Natural killer cell treated with Interleukin-12 subunit alpha and Interleukin-12 subunit beta and Interleukin-15 and Interleukin-18, amount 100 ng/mL, for 72 hours (primary cell): ENCODE measurements at places on chromosomes 13 and 19.
A peak's percentile ranks its signal among the peaks of the same experiment; 100 is the strongest.

GRCh38 chr13:21749410-21749809, 78.5 kb downstream of the FGF9 start:
- no peak for DNase-seq

DNA sequence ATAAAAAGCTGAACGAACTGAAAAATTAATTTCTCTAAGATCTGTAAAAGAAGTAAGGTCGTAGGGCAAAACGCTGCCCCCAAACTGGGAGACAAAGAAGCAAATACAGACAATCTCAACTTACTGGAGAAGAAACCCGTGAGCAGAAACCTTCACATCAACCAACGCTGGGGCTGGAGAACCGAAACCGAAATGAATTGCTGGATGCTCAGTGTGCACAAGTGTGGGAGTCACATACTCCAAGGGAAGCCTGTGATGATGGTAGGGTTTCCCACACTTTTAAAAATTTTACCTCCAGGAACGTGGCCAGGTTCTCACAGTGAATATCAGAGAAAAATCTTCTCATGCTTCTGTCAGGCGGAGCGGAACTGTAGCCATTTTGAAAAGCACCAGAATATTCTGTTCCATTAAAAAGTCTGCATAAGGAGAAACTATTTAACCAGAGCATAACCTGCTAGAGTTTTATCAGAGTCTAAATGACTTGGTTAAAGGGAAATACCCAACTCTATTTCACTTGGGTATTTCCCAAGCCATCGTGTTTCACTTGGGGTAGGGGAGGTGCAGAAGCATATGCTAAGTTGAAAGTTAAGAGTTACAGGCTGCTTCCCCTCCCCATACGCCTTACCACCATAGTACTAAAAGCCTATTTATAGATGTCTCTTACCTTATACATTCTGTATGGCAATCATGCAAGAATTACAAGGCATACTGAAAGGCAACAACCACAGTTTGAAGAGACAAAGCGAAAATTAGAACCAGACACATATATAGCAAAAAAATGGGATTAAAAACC, 110.5 kb upstream of the SLITRK1 start:
- no peak for DNase-seq

GRCh38 chr13:108082481-108082880, 132.9 kb downstream of the LIG4 start:
- DNase-seq, result no peak

DNA sequence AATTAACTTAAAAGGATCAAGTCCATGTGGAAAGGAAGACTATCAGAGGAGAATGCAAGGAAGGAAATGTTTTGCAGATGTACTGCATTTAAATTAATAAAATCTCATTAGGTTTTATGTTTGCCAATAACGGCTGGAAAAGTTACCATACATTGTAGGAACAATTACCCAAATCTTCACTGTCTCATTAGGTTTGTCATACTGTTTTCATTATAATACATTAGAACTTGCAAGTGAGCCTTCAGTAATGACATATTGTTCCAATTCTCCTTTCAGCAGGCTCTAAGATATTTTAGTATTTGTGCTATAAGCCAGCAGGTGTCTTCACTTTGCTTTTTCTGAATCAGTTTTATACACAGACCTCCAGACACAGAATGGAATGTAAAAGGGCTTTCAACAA, 661.6 kb upstream of the KLHL1 start:
- DNase-seq, result no peak

DNA sequence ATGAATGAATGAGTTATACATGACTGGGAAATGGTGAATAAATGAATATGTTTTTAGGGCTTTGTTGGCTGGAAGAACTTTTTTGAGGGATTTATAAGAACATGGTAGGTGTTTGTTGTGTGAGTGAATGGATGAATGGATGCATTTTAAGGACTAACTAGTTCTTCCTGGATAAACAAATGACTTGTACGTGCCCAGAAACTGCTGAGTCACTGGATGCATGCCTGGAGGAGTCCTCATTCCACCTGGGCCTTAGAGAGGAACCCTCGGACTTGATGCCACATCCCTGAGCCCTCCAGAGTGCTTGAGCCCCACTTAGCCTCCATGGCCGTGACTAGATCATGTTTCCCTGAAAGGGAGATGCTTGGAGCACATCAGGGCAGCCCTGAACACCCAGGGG, 153.4 kb downstream of the DPF1 start:
- DNase-seq, result no peak

DNA sequence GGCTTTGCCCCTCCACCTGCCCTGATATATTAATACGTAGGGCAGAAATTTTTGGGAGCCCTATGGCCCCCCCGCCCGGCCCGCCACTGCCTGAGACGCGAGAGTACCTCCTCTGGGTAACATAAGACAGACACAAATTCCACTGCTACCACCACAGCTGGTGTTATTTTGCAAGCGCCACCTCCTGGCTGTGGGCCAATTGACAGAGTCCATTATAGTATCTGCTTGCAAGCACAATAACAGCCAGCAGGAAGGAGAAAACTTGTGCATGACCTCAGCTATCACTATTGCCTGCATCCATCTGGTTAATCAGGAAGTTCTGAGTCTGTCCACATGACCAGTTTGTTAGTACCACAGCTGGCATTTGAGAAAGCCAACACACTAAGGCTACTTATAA, 25.3 kb upstream of the OR10H2 start:
- DNase-seq, result no peak

DNA sequence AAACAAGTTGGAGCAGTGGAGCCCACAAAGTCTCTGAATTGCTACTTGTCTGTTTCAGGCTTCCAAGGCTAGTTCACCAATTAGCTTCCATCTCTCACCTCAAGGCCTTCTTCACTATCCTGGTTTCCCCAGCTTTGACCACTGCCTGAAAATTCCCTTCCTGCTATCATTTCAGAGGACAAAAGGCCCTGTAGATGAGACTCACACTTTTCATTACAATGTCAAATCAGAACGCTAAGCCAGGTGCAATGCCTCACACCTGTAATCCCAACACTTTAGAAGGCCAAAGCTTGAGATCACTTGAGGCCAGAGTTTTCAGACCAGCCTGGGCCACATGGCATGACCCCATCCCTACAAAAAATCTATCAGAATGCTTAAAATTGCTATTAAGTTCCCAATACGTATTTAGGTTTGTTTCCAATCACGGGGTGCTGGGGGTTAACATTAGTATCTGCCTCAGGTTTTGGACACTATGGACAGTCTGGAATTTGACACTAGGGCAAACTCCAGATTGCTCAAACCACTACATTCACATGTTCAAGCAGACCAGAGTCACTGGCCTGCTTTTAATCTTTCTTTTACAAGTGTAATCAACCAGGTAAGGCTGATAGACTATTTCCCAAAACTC, 5.5 kb downstream of the TPT1 start:
- DNase-seq, result no peak

- no peak for DNase-seq
Observed at GRCh38 chr13:36882829-36883390, 37.1 kb downstream of the SMAD9 start.

DNA sequence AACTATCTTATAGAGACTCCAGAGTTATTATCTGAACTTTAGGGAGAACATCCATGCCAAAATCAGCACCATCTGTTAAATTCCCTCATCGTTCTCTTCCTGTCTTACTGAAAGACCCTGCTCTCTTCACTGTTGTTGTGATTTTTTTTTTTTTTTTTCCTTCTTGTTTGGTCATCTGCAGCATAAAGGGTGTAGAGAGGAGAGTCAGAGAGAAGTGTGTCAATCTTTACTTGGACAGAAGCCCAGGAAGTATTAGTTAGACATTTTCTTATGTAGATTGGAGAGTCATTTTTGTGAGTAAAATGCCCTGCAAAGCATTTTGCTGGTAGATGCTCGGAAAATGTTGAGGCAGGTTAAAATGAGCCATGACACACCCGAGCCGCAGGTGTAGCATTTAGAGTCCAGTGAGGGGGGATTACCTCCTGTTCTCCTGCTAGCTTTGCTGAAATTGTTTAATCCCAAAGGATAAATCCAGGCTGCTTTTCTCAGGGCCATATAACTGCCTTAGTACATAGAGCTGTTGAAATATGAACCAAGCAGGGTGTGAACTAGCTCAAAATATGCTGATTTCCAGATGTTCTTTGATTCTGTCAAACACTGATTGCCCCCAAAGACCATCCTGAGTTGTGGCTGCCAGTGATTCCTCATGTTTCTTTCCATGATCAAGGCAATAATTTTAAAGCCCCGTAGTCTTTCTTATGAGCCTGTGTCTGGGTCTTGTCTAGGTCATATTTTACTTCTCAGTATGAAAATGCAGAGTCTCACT, 143.5 kb downstream of the DCT start:
- DNase-seq, result no peak

- DNase-seq, result no peak
Observed at GRCh38 chr19:50490991-50491472, 14.4 kb upstream of the GARIN5A start.

GRCh38 chr13:113169277-113170272, 11.1 kb downstream of the PROZ start:
- DNase-seq, result no peak

GRCh38 chr19:58558623-58559274, 338 bp upstream of the UBE2M start:
- DNase-seq, result peak; percentile 99

DNA sequence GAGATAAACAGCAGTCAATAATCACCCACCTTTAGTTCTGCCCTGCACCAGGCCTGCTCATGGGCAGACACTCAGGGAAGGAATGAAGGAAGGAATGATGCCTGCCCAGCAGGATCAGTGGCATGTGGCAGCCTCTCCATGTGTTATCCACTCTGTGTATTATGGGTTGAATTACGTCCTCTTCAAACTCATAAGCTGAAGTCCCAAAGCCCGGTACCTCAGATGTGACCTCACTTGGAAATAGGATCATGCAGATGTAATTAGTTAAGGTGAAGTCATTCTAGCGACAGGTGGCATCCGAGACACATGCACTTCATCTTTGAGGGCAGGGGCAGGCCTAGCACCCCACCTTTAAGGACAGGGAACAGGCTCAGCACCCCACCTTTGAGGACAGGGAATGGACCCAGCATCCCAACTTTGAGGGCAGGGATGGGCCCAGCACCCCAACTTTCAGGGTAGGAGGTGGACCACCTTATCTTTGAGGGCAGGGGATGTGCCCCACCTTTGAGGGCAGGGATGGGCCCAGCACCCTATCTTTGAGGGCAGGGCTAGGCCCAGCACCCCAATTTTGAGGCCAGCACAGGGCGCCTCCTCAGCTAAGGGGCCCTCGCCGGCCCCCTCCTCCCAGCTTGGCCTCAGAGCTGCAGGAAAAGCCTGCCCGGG, 127.6 kb downstream of the URI1 start:
- DNase-seq, result no peak

GRCh38 chr13:80574113-80574850, 233.4 kb upstream of the SPRY2 start:
- no peak for DNase-seq

GRCh38 chr19:47697863-47698609, 15.2 kb upstream of the EHD2 start:
- DNase-seq, result no peak

DNA sequence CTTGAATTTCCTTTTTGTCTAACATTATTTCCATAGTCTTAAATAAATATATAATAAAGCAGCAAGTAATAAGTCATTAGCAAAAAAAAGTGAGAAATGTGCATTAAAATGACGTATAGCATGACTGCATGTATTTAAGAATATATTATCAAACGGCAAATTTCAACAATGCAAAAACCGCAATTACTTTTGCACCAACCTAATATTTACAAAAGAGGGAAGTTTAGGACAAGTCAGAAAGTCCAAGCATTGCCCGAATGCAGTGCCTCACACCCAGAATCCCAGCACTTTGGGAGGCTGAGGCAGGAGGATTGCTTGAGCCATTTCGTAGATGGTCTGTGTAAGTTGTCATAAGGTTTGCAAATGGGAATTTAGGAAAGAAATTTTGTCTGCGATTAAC, 10.2 kb upstream of the NAXD start:
- no peak for DNase-seq

DNA sequence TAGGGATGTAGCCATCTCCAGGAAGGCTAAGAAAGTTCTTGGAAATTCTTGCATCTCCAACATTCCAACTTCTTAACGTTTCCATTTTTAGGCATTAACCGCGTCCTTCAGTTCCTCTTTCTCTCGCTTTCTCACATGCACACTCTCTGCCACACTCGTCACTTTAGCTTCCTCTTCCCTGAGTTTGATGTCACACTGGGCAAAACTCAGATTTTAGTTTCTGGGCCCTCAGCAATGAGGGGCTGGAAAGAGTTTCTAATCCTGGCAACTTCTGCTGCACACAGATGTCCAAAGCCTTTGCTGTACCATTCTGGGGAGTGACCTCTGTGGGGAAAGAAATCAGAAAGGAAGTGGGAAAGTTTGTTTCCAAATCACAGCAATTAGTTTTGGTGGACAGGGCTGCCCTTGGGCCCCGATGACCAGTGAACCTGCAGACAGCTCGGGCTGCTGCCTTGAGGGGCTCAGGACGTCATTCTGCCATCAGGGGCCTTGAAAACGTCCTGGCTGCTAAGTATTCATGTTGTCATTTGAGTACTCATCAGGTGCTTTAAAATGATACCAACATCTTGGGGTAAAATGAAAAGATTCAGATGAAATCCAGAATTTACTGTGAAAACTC, 89.3 kb downstream of the KL start:
- DNase-seq, result no peak

DNA sequence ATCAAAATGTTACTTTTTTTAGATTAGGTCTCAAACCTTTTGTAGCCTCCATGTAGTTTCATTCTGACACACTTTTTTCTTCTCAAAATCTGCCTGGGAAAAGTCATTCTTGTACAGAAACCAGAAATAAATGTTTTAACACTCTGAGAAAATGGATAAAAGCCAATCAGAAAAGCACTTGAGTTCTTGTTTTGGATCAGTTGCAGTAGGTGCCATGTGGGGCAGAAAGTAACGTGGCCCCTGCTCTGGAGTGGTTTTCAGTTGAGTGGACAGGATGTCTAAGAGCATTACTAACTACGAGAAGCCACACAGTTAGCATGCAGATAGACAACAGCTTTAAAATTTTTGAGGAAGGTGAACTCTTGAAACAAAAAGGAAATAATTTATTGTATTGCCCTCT, 19.1 kb downstream of the GPR183 start:
- DNase-seq, result peak; percentile 78

GRCh38 chr13:45103449-45103848, 16.9 kb upstream of the GTF2F2 start:
- DNase-seq, result no peak

DNA sequence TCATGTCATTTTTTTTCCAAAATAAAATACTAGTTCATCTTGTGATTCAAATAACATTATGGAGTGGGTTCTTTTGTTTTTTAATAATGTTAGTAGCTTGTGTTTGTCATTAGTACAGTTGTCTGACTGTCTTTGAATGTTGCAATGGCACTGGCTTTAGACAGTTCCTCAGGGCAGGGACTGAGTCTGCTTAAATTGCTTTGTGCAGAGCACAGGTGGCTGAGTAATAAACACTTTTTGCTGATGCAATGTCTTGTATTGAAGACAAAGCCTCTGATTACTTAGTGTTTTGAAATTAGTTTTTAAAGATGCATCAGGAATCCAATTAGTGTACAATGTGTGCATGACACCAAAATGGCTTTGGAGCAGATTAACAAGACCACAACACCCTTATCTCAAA, 88.7 kb upstream of the PCDH9 start:
- no peak for DNase-seq

- DNase-seq, result no peak
Observed at GRCh38 chr19:34228347-34228746, 26.0 kb upstream of the GARRE1 start.

GRCh38 chr13:85230691-85231093, 568.5 kb downstream of the SLITRK6 start:
- no peak for DNase-seq
